DMS79 (cell line): ENCODE measurements at places on chromosomes 5 and 9.

- DNase-seq: no peak
Measured at GRCh38 chr5:122749886-122750285, 25.0 kb upstream of the SNX2 start.

GRCh38 chr5:133565993-133566392 lies 46.3 kb downstream of the FSTL4 start:
- no peak for DNase-seq

- DNase-seq: no peak
Measured at GRCh38 chr5:67437905-67438845, 241.6 kb upstream of the CD180 start.

- no peak for DNase-seq
Measured at GRCh38 chr5:76404223-76405211, 1.4 kb downstream of the IQGAP2 start.

- DNase-seq: no peak
Measured at GRCh38 chr5:76688836-76689235, 27.1 kb upstream of the F2R start.

GRCh38 chr5:38598994-38599617 lies 42.7 kb upstream of the LIFR start:
- DNase-seq: no peak

- DNase-seq: no peak
Measured at GRCh38 chr9:134375011-134375390, 48.7 kb downstream of the RXRA start.

- DNase-seq: no peak
Measured at GRCh38 chr9:107635803-107636174, 146.2 kb upstream of the KLF4 start.

GRCh38 chr5:154230526-154230925 lies 40.0 kb downstream of the GALNT10 start:
- no peak for DNase-seq

DNA sequence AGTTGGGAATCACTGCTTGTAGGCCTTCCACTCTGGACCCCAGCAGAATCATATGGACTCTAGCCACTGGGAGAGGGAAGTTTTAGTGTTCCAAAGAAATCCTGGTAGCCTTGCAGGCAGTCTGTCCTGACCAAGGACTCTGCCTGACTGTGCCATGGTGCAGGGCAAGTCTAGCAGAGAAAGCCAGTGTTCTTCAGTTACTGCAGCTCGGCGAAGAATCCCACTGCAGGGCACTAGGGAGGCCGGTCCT lies 20.3 kb upstream of the MATR3 start:
- no peak for DNase-seq

GRCh38 chr9:101650142-101650541 lies 55.4 kb upstream of the PPP3R2 start:
- DNase-seq: no peak

GRCh38 chr9:91522481-91522880 lies 98.8 kb upstream of the NFIL3 start:
- no peak for DNase-seq

- no peak for DNase-seq
Measured at GRCh38 chr9:35738924-35739323, 6.5 kb downstream of the CREB3 start.

DNA sequence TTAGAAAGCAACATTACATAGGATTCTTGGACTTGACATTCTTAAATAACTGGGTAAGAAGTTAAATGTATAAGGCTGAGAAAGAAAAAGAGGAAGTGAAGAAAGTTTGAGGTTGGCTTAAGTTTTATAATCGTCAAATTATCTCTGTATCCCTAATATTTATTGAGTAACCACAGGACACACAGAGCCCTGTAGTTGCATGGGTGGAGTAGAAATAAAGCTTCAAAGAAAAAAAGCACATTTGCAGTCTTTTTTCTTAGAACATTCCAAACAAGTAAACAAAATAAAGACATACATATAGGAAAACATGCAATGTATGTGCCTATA lies 137.0 kb downstream of the CCDC192 start:
- no peak for DNase-seq

GRCh38 chr5:56175488-56175887 lies 57.6 kb downstream of the ANKRD55 start:
- DNase-seq: no peak

DNA sequence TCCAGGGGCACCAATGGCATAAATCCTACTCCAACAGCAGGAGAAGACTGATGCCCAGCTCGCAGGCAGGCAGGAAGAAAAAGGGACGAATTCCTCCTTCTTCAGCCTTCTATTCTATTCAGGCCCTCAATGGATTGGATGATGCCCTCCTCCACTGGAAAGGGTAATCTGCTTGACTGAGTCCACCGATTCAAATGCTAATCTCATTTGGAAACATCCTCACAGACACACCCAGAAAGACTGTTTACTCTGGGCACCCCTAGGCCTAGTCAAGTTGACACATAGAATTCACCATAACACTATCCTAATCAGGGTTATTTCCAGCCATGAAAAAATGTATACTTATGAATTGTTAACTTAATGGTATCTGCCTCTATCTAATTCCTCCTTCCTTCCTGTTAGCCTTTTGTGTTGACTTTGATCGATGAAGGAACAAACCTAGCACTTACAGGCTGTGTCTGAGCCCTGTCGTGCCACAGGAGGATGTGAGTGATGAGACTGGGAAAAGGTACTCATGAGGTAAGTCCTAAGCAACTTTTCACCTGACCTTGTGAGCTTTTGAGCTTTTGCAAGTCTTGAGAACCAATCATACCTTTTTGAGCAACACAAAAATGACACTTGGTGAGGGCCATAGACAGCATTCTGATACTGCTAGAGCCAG lies 36.5 kb downstream of the FOXD1 start:
- DNase-seq: no peak

DNA sequence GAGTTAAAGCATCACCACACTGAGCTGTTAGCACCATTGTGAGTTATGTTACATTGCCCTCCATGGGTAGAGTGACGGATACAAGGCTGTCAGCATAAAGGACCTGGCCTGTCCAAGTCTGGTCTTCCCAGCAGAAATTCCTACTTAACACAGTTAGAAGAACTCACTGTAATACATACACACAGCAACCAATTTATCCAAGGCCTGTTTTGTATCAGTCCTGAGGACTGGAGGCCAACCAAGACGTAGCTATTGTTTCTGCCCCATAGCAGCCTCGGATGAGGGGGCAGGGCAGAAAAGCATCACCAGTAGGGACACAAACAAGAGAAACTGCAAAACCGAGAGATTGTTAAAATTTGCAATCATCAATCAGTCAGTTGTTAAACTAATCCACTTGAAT lies 66.0 kb upstream of the CKMT2 start:
- DNase-seq: no peak

DNA sequence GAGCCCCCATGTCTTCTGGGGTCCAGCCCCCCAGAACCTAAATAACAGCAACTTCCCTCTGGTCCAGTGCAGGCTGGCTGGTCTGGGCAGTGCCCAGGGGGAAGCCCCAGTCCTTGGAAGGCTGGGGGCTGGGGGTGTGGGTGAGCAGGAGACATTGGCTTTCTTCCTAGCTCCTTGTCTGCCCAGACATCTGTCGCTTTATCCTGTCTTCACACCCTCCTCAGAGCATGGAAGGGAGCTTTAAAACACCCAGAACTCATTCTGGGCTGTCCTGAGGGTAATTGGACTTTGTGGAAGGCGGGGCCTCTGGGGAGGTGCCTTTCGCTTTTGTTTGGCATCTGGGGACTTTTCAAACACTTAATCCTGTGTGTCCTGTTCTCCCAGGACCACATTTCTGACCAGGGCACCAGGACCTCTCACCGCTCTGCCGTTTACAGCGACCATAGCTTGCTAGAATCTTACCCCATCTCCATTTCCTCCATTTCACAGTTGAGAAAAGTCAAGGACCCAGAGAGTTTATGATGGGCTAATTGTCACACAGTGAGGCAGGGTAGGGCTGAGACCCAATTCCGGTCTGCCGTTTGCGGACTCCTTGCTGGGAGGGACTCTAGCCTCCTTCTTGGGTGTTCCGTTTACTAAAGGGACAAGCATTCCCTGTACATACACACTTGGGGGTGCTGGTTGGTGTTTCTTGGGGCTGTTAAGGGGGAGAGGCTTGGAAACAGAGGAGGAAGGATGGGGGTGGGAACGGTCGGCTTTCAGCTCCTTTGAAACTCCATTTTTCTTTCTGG lies 1.1 kb downstream of the GSN start:
- DNase-seq: no peak

- DNase-seq: no peak
Measured at GRCh38 chr9:136379003-136379287, 5.5 kb upstream of the CARD9 start.

- no peak for DNase-seq
Measured at GRCh38 chr5:39132128-39132447, 57.9 kb upstream of the RICTOR start.

GRCh38 chr9:129336601-129337331 lies 158.7 kb upstream of the IER5L start:
- DNase-seq: no peak

DNA sequence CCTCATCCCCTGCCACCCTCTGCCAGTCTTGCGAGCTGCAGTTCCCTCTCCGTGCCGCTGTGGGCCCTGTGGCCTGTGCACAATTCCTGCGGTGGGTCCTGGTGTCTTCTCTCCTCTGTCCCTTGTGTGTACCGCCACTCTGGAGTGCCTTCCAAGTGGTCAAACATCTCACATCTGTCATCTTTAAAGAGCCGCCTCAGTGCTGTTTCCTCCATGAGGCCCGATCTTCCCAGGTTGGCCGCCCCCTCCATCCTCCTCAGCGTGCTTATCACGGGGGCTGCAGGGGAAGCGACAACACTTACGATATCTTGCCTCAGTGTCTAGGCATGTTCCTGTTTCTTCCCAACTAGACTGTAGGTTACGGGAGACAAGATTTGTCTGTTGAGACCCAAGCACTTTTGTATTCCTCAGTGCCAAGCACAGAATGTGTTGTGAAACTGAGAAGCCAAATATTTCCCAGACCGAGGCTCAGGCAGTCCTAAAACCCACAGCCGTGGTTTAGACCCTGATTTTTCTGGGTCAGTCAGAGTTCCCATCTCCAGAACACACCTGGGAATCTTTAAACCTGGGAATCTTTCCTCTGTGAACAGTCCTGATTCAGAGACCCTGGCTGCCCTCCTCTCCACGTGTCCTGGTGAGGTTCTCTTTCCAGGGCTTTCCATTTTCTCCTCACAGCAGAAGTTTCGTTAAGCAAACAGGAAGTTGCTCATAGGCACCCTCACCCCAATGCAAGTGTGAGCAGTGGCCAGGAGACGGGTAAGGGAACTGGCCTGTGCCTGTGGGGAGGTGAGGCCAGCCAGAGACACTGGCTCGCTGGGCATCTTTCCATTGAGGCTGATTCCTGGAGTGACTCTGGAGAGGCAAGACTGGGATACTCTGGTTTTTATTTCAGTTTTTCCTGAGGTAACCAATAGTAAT lies 28.8 kb downstream of the SLC46A2 start:
- no peak for DNase-seq

DNA sequence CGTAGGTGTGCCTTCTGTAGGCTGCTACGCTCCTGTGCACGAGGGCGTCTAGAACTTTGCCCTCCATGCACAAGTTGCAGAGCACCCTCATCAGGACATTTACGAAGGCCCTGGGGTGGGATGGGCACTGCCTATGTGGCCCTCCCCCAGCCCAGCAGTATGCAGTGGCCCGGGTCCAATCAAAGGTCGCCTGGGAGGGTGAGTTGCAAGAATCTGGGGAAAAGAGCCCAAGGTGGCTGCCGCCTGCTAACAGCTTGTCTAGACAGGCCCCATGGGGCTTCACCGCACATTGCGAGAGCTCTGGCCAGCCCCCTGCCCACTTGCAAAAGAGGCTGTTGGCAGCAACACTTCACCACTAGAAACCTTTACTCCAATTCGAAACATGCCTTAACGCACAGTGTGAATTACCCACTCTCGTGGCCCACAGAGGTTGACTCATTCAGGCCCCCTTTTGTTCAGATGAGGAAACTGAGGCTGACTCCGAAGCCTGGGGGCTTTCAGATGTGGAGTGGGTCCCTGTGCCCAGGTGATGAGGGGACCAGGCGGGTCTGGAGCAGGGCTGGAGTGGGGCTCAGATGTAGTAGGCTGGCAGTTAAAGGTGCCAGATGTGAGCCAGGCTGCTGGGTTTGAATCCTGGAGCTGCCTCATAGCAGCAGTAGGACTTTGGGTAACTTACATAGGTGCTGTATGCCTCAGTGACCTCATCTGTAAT lies 31.8 kb upstream of the IL17B start:
- DNase-seq: no peak

- no peak for DNase-seq
Measured at GRCh38 chr5:81315336-81315735, 13.9 kb downstream of the ZCCHC9 start.

GRCh38 chr5:72661405-72661804 lies 154.2 kb upstream of the ZNF366 start:
- DNase-seq: no peak

GRCh38 chr5:140311011-140311467 lies 8.1 kb upstream of the PFDN1 start:
- no peak for DNase-seq
